Urinary bladder (tissue), 4 donors: ENCODE measurements at places on chromosomes 2 and 18.

DNA sequence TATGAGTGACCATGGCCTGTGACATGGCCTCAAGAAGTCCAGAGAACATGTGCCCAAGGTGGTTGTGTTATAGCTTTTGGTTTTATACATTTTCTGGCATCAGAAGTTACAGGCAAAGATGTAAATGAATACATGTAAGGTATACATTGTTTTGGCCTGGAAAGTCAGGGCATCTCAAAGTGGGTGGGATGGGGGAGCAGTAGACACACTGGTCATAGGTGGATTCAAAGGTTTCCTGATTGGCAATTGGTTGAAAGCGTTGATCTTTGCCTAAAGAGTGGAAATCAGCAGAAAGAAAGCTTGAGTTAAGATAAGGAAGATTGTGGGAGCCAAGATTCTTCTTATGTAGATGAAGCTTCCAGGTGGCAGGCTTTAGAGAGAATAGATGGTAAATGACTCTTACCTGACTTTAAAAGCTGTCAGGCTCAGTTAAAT, 62.1 kb upstream of the DYNAP start:
- DNase-seq: no peak

- no peak for DNase-seq
Observed at GRCh38 chr18:6959110-6959509, 158.5 kb downstream of the LAMA1 start.

DNA sequence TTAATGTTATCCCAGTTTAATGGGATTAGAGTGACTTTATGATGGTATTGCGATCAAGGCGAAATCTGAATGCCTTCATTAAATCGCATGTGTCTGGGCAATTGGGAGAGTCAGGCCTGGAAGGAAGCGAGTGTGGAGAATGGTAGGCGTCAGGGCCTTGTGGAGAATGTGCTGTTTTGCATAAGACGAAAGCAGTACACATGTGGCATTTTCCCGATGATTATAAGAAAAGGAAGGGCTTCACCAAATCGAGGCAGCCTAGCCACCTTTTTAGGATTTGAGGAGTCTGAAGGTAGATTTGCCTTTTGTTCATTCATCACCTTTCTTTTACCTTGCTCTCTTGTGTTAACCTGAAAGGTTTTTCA, 1.0 kb downstream of the ZNF532 start:
- DNase-seq: no peak

DNA sequence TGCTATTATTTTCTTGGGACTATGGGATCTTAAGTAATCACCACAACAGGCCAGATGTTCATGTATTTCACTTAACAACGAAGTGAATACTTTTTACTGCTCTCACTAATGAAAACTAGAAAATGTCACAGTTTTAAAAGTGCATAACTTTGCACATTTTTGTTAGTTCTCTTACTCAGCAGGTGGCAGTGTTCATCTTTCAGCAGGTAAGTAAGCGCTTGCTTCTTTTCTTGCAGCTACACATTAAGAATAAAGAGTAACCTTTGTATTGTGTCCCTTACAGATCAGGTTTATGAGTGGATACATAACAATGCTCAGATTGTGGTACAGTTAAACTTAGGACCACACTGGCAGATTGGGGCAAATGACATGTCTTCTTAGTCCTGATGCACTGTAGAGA, 61.0 kb downstream of the DAW1 start:
- no peak for DNase-seq

GRCh38 chr2:186594001-186594722, 4.3 kb downstream of the ITGAV start:
- no peak for DNase-seq

GRCh38 chr2:8234253-8234652, 447.6 kb upstream of the ID2 start:
- no peak for DNase-seq

GRCh38 chr2:217419055-217419671, 559.3 kb upstream of the TNP1 start:
- no peak for DNase-seq

DNA sequence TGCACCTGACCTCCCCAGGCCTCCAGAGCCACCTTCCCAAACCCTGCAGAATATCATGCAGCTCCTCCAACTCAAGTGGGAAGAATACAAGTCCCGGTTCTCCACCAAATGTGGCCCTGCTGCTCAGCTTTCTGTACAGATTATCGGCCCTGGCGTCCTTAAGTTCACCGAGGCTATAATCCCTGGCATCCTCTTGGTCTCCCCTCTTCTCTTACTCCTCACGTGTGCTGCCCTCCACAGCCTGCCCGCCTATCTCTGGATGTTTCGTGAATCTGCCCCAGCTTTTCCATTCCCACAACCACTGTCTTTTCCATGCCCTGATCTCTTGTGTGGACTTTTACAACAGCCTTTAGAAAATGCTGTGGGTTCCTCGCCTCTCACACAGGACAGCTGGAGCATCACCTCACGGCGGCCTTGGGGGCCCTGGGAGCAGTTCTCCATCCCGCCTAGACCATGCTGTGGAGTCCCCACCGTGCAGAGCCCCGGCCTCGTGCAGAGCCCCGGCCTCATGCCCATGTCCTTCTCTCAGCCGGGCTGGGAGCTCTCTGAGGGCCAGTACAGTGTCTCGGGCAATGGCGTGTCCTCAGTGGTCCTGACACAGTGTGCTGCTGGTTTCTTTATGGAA, 170.3 kb upstream of the PXDN start:
- DNase-seq: no peak

DNA sequence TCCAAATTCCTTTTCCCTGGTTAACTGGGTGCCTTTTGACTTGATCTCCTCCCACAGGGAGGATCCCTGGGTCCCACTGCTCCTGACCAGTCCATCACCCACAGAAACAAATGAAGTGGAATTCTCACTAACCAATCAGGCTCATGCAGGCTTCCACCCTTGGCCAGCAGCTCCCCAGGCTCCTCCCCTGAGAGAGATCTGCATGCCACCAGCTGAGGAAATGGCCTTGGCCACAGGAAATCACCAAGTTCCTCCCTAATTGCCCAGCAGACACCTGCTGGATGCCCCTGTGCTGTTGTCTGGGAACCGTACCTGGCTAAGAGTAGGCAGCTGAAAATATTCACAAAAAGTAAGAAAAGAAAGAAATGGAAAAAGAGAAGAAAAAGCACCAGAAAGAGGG, 207.4 kb downstream of the NCK2 start:
- no peak for DNase-seq

- no peak for DNase-seq
Observed at GRCh38 chr18:63444580-63444979, 22.3 kb upstream of the VPS4B start.

GRCh38 chr2:75064691-75065396, 106.4 kb downstream of the POLE4 start:
- DNase-seq: no peak

DNA sequence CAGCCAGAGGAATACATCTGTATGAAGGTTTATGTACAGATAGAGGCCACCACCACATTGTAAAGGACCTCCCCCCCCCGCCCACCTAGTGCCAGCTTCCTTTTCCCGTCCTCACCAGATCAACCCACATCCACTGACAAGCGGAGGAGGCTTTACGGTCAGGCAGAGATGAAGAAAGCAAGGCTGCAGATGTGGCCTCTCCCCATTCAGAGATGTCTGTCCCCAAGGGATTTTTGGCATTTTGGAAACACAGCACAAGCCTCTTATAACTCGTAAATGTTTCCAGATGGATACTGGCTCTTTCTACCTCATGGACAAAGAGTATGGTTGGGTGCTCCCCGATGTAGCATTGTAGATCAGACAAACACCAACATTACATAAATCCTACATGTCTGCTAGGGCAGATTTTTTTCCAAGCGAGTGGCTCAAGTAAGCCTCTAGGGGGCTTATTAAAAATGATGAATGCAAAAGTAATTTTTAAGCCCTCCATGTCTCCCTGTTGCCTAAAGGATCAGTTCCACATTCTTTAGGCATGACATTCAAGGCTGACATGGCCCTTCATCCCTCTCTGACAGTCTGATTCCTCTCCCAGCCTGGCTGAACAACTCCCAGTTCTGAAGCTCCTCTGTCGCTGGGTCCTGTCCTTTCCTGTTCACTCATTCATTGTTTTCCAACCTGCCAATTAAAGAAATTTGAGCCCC, 11.7 kb downstream of the VIT start:
- DNase-seq: no peak

GRCh38 chr2:168712053-168712452, 90.4 kb upstream of the NOSTRIN start:
- DNase-seq: no peak

DNA sequence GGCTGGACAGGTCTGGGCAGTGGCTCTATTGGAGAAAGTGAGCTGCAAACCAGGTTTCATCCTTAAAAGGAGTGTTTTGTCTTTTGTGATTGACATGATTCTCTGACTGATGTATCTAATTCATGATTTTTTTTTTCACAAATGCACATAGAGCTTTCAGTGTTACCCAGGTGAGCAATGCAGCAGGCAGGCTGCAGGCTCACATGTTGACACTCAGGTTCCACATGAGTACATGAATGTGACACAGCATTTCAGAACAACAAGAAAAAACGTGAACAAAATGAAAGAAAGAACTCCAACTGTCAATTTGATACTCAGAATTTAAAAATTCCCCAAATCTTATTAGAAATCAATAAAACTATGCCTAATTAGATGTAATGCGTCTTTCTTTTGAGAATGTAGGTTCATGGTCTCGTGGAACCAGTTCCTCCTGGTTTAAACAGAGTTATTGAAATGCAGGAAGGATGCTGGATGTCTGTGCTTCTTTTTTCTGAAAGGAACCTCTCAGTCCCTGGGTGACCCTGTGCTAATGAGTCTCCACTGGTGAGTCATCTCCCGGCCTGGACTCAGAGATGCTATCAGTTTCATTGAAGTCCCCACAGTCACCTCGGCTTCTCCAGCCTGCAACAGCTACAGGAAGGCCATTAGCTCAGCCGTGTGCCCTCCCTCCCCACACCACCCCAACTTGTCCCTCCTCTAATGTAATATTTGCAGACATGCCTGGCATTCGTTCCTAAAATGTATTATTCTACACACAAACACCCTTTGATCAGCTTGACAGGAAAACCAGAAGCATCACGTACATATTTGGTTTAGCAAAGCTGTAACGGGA, 430.4 kb downstream of the LPIN1 start:
- DNase-seq: no peak

GRCh38 chr2:43038034-43038695, 188.2 kb downstream of the ZFP36L2 start:
- DNase-seq: peak; percentile 62

DNA sequence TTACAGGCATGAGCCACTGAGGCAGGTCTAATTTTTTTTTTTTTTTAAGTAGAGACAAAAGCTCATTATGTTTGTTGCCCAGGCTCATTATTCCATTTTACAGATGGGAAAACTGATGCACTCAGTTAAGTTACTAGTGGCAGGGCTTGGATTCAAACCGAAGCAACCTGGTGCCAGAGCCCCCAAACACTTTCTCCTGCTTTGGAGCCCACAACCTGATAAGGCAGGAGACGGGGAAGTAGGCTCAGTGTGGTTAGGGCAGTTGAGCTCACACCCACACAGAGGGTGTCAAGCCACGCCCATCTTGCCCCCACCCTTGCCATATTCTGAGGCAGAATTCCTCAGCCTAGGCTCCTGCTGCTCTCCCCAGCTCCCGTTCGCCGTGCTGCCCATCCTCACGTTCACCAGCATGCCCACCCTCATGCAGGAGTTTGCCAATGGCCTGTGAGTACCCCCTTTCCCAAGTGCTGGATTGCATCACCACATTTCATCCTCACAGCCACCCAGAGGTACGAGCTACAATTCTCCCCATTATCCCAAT, 5.8 kb upstream of the CTDSP1 start:
- no peak for DNase-seq

GRCh38 chr2:9196637-9197036, 10.0 kb upstream of the ASAP2 start:
- no peak for DNase-seq

- DNase-seq: no peak
Observed at GRCh38 chr2:109117780-109118179, 11.2 kb upstream of the SH3RF3 start.

- DNase-seq: no peak
Observed at GRCh38 chr2:176175709-176176607, 12.5 kb upstream of the HOXD1 start.

GRCh38 chr2:88903749-88904353, 212.4 kb downstream of the RPIA start:
- DNase-seq: no peak

- DNase-seq: no peak
Observed at GRCh38 chr2:96540136-96540535, 3.6 kb downstream of the ARID5A start.

DNA sequence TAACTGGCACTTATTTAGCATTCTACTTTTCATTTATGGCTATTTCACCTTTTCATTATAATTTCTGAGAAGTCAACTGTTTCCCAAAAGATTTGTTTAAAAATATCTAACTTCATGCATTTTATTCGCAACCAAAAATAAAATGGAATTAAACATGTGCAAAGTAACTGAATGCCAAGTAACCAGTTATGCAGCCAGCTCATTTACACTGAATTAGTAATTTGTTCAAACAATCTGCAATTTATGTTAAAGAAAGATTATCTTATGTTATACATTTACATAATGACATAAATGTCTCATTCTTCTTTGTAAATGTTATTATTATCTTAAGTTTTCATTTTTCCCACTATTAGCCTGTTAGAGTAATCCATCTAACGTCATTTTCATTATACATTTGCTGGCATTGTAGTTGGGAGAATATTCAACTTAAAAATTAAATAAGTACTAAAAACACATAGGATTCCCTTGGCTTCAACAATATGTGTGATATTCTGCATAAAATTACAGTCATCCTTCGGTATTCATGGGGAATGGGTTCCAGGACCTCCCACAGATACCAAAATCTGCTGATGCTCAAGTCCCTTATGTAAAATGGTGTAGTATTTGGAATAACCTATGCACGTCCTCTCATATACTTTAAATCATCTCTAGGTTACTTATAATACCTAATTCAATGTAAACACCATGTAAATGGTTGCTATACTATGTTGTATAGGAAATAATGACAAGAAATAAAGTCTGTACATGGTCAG, 43.7 kb upstream of the STAM2 start:
- DNase-seq: no peak

- DNase-seq: no peak
Observed at GRCh38 chr2:238910751-238911351, 63.0 kb downstream of the TWIST2 start.

- no peak for DNase-seq
Observed at GRCh38 chr2:223048519-223048918, 3.5 kb upstream of the KCNE4 start.

- no peak for DNase-seq
Observed at GRCh38 chr18:725646-726045, 13.2 kb upstream of the ENOSF1 start.

DNA sequence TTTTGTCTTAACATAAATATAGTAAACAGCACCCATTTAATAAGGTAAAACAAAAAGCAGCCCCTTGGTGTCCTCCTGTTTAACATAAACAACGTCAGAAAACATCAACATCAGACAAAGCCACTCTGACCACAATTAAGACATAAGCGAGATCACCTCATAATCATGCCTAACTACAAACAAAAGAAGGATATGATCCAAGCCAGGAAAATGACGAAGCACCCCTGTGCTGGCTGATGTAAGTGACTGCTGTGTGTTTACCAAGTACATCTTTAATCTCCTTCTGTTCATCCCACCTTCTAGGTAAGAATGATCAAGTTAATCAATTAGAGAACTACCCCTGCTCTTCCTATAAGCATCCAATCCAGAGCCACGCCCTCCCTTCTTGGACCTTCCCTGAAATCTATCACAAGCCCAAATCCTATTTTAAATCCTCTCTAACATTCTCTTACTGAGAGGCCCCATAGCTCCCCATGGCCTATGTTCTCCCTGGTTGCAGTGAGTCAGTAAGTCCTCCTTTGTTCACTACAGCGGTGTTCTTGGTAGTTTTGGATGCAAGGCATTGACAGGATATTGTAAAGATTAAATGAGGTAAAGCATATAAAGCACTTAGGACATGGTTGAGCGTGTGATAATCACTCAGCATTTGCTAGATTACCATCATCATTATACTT, 424.2 kb downstream of the TSN start:
- no peak for DNase-seq
